ENCODE measurements at places on chromosomes 1 and 21.

- DNase-seq = no peak
Observed at GRCh38 chr1:205186191-205186590, 25.3 kb downstream of the DSTYK start.

DNA sequence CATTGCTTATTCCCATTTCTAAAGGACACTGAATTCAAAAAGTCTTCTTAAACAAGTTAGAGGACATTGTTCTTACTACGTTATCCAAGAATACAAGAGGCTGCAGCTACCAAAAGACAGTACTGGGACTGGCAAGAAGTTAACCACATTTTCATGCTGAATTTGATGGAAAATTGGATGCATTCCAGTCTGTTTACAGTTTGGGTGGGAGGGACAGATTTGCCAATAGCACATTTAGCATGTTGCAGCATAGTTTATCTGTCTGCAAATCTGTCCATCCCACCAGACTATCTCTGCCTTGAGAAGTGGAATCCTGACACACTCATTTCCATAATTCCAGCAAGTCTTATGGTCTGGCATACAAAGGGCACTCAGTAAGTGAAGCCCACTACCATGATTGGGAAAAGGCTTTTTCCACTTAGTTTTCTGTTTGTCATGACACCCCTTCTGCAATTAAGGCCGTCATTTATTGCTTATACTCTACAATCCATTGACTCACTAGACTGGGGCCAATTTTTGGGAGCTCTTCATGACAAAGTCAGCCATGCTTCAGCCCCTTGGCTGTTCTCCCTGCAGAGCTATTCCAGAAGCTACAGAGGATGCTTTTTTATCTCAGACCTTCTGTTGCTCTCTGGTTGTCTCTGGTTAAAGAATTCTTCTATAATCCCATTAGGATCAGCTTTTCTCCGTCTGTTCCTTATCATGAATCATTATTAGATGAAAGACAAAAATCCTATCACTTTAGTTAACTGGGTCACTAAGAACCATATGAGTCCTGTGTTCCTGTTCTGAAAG lies 355.8 kb upstream of the PTBP2 start:
- DNase-seq = no peak

DNA sequence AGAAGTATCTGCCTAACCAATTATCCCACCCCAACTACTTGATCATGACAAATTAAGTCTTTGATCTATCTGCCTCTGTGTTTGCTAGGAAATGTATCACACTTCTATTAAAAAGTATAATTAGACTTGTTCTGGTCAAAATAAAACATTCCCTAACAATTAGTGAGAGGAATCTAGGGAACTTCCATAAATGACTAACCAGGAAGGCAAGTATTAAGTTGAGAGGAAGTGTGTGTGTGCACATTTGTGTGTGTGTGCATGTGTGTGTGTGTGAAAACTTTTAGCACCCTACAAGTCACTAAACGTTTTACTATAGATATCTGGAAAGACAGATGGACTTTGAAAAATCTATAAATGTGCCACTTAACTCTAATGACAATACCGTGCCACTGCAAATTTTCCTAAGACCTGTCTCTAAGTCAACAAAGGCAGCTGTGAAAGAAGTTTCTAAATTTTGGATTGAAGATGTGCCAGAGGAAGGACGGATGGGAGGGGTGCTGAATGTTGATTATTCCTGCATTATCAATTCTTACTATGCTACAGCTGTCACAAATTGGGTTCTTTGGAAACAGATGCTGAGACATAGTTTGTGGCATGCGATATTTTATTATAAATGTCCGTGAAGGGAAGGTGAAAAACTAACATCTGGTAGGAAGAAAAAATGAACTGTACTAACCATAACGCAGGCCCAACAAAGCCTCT lies 567.1 kb downstream of the PTPRC start:
- no peak for DNase-seq

DNA sequence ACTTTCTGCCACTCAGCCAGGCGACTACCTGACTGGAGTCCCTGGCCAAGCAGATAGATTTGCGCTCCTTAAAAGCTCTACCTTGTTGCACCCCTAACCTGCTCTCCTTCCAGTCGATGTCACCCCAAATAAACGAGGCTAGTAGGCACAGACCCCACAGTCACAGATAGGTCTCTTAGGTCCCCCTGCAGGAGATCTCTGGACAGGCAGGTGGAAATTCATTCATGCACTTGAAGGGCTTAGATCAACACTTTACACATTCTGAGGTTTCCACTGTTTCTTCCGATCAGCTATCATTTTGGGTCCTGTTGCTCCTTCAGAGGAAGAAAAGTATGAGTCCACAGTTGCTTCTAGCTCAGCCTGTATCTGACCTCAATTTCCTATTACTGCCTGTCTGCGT lies 272.6 kb upstream of the FMN2 start:
- DNase-seq = no peak

DNA sequence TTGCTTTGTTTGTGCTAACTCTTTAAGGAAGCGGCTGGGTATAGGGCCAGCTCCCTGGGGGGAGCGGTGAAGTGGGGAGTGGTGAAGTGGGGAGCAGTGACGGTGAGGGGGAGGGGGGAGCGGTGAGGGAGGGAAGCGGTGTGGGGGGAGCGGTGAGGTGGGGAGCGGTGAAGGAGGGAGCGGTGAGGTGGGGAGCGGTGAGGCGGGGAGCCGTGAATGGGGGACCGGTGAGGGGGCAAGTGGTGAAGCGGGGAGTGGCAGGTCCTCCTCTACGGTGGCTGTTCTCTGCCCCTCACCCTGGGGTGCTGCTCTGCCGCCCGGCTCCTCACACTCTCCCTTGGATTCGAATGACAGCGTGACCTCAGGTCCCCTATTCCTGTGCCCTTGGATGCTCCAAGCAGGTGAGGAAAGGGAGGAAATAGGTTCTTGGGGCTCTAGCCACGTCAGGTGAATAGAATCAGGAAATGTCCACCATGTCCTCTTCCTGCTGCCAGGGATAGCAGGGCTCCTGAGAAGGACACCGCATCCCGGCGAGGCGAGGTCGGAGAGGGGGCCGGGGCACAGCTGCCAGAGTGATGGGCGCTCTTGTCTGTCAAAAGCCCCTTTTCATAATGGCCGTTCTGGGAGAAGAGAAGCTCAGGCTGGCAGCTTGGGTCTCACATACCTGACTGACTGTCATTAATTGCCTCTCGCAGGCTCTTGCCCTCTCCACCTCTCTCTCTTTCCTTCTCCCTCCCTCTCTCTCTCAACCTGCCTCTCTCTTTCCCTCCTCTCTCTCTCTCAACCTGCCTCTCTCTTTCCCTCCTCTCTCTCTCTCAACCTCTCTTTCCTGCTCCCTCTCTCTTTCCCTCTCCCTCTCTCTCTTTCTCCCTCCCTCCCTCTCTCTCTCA lies 134.2 kb downstream of the PGBD5 start:
- no peak for DNase-seq

GRCh38 chr21:45828580-45829570 lies 152.7 kb upstream of the COL6A1 start:
- no peak for DNase-seq

DNA sequence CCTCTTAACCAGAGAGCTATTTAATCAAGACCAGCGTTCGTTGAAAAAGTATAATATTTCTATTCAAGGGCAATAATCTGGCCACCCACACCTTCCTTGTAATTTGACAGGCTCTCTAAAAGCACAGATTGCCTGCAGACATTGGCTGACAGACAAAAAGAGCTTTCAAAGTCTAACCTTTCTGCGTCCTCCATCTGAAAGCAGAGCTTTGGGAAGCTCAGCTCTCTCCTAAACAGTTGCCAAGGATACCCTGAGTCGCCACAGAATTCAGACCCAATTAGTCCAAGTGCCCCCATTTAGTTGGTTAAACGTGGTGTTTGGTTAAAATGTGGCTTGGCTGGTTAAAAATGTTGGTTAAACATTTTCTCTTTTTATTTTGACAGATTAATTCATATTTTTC lies 33.7 kb upstream of the PLA2G2C start:
- DNase-seq = no peak

- no peak for DNase-seq
Observed at GRCh38 chr1:164519426-164519825, 39.6 kb upstream of the PBX1 start.

DNA sequence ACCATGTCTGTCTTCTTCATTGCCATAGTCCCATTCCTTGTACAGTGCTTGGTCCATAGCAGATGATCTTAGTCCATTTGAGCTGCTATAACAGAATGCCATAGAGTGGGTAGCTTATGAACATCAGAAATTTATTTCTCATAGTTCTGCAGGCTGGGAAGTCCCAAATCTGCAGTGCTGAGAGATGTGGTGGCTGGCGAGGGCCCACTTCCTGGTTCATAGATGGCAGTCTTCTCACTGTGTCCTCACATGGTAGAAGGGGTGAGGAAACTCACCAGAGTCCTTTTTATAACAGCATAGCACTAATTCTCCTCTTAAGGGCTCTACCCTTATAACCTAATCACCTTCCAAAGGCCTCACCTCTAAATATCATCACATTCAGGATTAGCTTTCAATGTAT lies 23.1 kb upstream of the RAP1A start:
- DNase-seq = no peak

DNA sequence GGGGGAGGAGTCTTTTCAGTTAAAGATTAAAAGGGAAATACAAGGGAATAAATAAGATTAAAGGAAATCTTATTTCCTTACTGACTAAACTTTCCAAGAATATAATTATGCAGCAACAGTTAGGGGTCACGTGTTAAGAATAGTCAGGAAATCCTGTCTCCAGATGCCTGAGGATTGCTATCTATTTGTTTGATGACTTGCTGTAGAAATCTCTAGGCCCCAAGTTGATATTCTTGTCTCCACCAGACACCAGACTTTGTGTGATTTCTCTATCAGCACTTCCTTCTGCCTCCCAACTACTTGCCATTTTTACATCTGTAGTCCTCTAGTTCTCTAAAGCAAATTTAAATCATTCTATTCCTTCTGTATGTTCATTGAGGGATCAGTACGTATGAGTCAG lies 77.5 kb downstream of the RPAP2 start:
- no peak for DNase-seq

DNA sequence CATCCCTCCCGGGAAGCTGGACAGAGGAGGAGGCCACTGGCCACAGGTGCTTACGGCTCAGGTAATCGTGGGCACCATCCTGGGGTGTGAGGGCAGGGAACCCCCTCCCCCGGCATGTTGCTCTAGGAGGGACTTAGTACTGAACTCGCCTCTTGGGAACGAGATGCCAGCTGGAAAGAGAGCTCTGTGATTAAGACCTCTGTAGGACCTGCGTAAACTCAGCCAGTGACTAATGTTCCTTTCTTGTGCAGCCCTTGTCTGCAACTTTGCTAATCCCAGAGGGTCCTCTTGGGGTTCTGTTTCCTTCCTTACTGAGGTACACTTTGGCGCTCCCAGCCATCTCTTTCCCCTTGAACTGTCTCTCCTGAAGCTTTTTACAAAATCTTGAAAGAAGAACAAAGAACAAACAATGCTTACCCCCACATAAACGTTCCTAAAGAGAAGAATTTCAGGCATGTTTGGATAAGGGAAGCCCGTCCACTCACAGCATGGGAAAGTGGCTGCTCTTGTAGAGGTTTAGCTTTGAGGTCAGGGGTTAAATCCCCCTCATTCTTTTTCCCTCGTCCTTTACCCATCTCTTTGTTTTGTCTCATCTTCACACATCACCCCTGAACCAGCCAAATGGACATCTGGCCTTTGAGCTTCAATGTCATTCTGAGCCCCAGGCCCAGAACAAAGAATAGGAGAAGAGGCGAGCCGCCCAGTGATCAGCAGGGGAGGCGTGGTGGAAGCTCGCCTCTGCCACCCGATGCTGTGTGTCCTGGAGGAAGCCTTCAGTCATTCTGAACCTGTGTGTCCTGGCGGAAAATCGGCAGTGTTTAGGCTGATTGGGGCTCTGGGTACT lies 37.4 kb downstream of the CITED4 start:
- DNase-seq = no peak

- no peak for DNase-seq
Observed at GRCh38 chr21:43997766-43998742, 14.1 kb upstream of the TRAPPC10 start.

DNA sequence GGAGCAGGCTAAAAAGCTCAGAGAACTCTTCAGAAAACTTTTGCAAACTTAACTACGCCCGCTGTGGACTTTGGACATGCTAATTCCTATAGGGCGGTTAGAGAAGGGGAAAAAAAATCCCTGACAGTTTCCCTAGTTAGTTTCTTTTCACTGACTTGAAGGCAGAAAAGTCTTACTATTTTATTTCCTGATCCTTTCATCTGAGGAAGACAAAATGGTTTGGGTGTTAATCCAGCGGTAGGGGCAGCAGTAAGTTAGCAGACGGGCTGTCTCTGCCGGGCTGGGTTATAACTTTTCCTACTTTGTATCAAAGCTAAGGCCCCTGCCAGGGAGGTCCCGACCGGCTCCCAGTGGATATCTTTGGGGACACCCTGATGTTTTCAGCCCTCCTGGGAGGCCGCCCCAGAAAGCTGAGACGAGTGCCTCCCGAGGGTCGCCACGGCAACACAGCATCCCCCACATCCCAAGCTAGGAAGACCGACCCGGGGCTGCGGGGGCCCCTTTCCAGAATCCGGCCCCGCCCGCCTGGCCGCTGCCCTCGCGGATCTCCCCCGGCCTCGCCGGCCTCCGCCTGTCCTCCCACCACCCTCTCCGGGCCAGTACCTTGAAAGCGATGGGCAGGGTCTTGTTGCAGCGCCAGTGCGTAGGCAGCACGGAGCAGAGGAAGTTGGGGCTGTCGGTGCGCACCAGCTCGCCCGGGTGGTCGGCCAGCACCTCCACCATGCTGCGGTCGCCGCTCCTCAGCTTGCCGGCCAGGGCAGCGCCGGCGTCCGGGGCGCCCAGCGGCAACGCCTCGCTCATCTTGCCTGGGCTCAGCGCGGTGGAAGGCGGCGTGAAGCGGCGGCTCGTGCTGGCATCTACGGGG lies 162.6 kb downstream of the RUNX1 start:
- DNase-seq = no peak

DNA sequence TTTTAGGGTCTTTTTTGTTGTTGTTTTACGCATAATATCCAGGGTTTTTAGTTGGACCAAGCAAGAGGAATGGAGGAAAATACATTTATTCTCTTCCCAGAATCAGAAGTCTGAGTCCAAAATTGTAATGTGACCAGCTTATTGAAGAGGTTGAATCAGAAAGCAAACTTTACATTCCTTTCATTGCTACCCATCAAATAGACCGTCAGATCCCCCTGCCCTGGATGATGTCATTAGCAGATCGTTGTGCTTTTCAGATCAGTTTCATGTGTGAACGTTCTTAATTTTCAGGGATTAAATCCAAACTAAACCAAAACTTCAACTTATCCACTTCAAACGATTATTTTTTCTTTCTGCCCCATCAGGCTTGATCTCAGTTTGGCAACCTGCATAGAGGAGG lies 85.7 kb upstream of the NGF start:
- no peak for DNase-seq

GRCh38 chr1:185377831-185378230 lies 60.8 kb upstream of the IVNS1ABP start:
- no peak for DNase-seq

DNA sequence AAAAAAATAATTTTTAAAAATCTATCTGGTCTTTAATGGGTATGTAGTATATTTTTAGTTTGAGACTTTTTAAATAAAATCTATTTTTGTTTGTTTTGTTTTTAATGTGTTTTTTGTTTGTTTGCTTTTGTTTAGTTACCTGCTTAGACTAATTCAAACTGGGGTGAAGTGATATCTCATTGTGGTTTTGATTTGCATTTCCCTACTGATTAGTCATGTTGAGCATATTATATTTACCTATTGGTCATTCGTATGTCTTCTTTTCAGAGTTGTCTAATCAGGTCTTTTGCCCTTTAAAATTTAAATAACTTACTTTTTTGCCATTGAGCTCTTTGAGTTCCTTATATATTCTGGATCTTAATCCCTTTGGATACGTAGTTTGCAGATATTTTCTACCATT lies 20.3 kb downstream of the CD1B start:
- no peak for DNase-seq
